ENCODE measurements at places on chromosomes 2 and 18. TPM values are rescaled to one million over a fixed set of nuclear protein-coding genes. Genes with fewer than 3 reads are reported as not detected.

GRCh38 chr2:219765231-219765911 is 137.9 kb downstream of the SLC4A3 start:
- DNase-seq = no peak

DNA sequence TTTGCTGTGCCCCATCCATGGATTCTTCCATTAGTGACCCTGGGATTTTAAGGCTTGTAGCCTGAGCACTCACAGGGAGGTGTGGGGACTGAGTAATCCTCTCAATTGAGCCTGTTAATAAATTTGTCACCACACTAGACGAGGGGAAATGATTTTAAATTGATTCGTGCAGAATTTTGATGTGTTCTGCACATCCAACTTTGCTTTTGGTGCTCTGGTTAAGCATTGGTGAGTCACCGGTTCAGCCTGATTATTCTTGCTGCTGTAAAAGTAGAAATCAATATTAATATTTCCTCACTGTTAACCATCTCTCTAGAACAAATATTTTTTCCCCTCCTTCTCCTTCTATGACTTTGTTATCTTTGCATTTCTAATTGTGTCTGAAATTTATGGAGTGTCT is 482.0 kb downstream of the TSN start:
- no peak for DNase-seq

- DNase-seq = no peak
Observed at GRCh38 chr2:156517419-156517818, 81.2 kb downstream of the GPD2 start.

- DNase-seq = no peak
Observed at GRCh38 chr2:8281950-8282857, 399.7 kb upstream of the ID2 start.

DNA sequence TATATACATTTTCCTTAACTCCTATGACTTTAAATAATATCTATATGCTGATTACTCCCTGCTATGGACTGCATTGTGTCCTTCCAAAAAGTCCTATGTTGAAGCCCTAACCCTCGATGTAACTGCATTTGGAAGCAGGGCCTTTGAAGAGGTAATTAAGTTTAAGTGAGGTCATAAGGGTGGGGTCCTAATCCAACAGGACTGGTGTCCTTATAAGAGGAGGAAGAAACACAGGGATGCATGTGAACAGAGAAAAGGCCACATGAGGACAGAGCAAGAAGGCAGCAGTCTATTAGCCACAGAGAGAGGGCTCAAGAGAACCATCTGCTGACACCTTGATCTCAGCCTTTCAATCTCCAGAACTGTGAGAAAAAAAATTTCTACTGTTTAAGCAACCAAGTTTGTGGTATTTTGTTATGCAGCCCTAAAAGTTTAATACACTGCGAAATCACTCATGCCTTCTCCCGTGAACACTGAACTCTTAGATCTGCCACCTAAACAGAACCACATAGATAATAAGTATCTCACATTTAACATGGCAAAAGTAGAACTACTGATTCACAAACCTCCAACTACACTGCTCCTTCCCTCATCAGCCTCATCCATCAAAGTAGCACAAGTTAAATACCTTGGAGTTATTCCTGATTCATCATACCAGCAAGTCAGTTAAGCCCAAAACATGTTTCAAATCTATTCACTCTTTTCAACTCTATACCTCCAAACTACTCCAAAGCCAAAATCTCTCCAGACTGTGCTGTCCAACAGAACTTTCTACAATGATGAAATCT is 65.4 kb downstream of the HIBCH start:
- no peak for DNase-seq

- no peak for DNase-seq
Observed at GRCh38 chr2:231996797-231997540, 35.5 kb downstream of the DIS3L2 start.

DNA sequence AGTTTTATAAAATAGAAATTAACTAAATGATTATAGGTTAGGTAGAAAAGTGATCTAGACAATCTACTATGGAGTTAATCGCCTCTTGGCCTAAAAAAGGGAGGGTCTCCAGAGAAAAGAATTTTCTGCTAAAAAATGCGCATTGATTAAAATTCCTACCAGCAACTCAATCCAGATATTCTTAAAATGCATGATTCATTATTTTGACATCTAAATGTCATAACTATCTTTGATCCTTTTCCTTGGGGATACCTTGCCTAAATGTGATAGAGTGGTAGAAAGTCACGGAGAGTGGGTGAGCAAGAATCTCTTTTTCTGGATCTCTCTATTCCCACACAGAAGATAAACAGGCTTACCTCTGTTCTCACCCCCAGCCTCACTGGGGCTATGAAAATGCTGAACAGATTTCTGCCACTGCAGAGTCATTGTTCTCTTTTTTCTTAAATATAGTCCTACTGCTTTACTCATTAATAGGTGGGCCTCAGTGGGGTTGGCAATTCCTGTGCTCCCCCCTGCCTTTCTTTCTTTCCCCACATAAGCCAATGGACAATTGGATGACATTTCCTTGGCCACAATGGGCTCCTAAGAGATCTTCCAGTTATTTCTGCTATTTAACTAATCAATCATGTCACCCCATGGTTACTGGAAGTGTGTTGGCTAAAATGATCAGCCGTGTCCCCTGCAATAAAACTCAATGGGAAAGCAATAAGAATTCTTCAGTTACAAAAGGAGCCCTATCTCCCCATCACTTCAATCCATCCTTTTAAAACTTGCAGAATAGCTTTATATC is 5.8 kb upstream of the ASXL3 start:
- no peak for DNase-seq

DNA sequence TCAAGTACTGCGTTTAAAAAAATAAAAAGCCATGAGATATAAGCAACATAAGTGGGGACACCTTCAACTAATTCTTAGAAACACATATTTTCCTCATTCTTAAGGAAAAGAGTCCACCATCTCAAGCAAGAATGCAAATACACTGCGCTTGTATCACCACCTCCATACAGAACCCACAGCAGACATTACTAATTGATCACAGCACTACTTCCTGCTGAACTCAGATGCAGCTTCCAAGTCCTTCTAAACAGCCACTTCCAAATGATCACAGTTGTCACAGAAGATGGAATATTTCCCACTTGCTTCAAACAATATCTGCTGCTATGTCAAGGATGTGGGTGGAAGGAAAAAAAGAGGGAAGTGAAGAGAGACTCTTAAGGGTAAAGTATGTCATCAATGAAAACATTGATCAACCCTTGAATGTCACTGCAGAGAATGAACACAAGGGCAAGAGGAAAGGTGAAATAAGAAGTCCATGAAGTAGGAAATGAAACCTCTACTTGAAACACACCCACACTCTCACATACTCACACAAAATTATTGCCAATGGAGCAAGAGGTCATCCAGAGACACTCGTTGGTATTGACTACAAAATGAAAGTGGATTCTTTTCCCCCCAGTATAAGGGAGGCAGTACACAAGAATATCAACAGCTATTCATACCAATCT is 22.1 kb downstream of the TGFA start:
- DNase-seq = peak; percentile 61

GRCh38 chr2:131056932-131057287 is 36.4 kb downstream of the FAM168B start:
- DNase-seq = no peak

DNA sequence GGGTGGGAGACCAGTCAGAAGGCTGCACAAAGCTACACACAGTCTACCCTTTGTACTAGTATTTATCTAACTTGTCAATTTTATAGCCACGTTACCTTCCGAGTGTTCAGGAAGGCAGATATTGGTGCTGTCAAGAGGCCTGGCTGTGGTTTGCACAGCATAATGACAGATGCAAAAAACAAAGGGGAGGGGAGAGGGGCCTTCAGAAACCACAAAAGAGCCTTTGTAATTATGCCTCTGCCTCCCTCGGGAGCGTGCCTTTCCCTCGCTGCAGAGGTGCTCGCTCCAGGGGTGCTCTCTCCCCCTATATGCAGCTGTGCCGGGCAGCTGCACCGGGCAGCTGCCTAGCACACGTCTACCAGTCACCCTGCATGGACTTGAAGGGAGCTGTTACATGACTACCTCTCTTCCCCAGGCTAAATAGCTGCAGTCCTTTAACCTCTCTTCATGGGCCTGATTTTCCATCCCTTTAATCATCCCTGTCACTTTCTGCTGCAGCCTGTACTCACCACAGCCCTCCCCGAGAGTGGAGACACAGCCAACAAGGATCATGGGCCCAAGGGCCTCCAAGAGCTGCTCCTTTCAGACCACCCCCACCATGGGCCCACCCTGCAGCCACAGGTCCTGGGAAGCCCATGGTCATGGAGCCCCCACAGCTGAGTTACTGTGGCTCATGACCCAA is 168.4 kb upstream of the PKDCC start:
- no peak for DNase-seq

- no peak for DNase-seq
Observed at GRCh38 chr18:7926526-7926925, 359.4 kb downstream of the PTPRM start.

DNA sequence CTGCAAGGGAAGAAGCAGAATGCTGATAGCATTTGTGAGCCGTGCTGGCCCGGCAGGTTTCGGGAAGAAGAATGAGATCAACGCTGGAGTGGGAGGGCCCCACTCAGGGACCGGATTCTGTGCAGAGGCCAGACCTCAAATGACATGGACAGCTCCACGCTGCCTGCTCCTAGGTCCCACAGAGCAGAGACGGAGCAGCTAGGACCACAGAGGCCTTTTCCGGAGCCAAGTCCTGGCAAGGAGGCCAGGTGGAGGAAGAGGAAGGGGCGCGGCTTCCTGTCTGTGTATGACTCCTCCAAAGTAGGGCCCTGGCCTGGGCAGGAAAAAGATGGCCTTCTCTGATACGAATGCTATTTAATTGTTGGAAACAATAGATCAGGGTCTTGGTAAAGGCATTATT is 139.9 kb downstream of the LRRC30 start:
- no peak for DNase-seq

GRCh38 chr2:201980389-201980821 is 53.2 kb upstream of the FZD7 start:
- DNase-seq = no peak

DNA sequence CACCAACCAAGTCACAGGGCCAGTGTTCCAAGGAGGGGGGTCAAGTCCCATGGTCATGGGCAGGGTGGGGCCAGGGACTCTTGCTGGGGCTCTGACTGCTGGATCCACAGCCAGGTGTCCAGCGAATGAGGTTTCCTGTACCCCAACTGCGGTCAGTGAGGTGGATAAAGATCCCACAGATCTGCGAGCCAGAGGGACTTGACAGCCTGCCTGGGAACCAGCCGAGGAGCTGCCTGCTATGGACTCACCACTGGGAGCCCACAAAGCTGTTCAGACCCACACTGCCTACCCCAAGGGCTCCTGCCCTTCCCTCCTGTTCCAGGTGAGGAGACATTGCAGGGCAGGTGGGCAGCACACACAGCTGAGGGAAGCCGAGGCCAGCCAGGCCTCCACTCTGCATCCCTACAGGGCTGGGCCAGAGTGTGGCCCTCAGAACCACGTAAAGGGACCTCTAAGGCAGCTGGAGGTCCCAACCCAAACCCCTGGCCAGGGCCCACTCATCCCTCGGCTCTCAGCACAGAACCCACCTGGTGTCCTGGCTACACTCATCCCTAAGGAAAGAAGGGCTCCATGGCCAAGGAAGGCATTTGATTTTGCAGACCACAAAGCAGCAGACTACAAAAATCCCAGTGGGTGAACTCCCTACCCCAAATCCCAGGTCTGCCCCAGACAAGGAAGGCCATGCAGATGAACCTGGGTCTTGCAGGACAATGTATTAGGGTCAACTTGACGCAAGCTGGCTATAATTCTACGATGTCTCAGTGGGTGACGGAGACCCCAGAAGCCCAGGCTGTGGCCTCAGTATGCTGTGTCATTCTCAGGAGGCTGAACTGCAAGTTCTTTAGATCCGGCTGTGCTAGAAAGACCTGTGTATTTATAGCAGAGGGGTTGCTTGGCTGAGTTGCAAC is 209.2 kb downstream of the MGAT5 start:
- no peak for DNase-seq

DNA sequence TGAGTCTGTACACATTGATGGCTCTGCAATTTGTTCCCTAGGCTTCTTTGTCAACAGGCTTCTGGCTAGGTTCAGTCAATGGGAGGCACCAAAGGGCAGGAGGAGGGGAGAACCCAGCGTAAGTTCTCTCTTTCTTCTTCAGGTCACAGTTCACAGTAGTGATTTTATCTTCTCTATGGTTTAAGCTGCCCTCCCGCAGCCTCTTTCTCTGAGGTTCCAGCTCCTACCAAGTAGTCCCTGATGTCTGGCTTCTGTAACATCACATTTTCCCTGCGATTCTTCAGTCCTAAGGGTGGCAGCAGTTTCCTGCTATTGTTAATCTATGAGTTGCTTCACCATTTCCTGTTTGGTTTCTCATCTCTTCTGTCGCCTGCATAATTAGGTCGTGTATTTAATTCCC is 107.4 kb downstream of the CPO start:
- no peak for DNase-seq

- DNase-seq = no peak
Observed at GRCh38 chr2:233996461-233996860, 54.0 kb upstream of the SPP2 start.

- no peak for DNase-seq
Observed at GRCh38 chr2:75192496-75192895, 6.8 kb downstream of the TACR1 start.

DNA sequence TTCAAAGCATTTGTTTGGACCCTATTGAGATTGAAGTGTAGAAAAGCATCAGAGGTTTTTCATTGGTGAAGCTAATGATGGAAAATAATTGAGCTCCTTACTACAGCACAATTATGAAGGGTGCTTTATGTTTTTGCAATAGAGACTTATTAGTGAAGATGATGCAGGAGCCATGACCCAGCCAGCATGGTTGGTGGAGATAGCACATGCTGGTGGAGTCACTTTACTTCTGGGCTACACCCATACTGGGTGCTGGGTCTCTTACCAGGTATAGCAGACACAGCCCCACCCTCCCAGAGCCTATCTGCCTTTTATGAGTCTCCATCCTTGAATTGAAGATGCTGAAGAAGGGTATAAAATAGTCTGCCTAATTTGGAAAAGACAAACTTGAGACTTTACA is 3.6 kb downstream of the ACP1 start:
- DNase-seq = no peak

DNA sequence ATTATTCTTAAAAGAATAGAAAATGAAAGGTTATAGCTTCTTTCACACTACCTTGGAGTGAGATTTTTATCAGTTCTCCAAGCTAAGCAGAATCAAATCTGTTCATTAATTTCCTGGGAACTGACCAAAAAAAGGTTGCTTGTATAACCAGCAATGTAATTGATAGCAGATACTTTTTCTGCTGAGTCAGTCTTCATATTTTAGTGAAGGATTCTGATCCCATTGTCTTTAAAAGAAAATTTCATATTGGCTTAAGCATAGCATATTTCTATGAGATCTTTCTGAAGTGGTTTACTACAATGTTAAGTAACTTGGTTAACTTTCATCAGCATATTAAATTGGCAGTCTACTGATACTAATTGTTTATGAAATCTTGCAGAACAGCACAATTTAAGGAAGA is 338.0 kb downstream of the TMX3 start:
- no peak for DNase-seq

Gene CENPA
- 2.9 TPM for total RNA-seq

Gene BAZ2B
- 59.4 TPM for total RNA-seq

Gene EVX2
- under 0.01 TPM for total RNA-seq

Gene TBC1D8
- 13.4 TPM for total RNA-seq

Gene NT5C1B
- not detected for total RNA-seq

Gene VAMP5
- total RNA-seq = 21.8 TPM

Gene NPHP1
- 7.6 TPM for total RNA-seq

Gene CDK15
- total RNA-seq = 5.3 TPM

Gene CROCC2
- total RNA-seq = under 0.01 TPM

Gene UPP2
- total RNA-seq = not detected

Measured in osteoblast (primary cell).